ENCODE measurements at places on chromosomes 3 and 15.
A peak's percentile ranks its signal among the peaks of the same experiment; 100 is the strongest.

- DNase-seq: no peak
Measured at GRCh38 chr15:92879949-92880725, 20.0 kb upstream of the CHD2 start.

DNA sequence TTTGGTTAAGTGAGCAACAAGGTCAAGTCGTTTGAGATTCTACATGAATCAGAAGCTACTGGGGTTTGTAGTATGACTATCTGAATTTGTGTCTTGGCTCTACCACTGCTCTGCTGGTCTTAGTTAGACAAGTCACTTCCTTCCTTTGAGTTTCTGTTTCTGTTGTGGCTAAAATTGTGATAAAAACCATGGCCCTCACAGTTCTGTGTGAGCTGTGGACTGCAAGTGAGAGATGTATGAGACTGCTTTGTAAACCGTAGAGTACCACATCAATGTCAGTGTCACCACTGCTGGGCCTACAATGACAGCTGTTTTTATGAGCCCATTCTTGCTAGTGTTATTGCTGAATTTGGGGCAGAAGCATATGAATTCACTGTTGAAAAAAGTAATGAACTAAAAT is 32.7 kb downstream of the RARB start:
- no peak for DNase-seq

- no peak for DNase-seq
Measured at GRCh38 chr3:12471241-12471640, 13.0 kb upstream of the TSEN2 start.

GRCh38 chr15:38486936-38487335 is 33.0 kb downstream of the FAM98B start:
- DNase-seq: no peak

- no peak for DNase-seq
Measured at GRCh38 chr3:18679238-18679637, 254.1 kb upstream of the SATB1 start.

- DNase-seq: no peak
Measured at GRCh38 chr15:34726406-34727100, 28.2 kb downstream of the GJD2 start.

- DNase-seq: no peak
Measured at GRCh38 chr3:193372783-193373182, 5.8 kb downstream of the ATP13A5 start.

DNA sequence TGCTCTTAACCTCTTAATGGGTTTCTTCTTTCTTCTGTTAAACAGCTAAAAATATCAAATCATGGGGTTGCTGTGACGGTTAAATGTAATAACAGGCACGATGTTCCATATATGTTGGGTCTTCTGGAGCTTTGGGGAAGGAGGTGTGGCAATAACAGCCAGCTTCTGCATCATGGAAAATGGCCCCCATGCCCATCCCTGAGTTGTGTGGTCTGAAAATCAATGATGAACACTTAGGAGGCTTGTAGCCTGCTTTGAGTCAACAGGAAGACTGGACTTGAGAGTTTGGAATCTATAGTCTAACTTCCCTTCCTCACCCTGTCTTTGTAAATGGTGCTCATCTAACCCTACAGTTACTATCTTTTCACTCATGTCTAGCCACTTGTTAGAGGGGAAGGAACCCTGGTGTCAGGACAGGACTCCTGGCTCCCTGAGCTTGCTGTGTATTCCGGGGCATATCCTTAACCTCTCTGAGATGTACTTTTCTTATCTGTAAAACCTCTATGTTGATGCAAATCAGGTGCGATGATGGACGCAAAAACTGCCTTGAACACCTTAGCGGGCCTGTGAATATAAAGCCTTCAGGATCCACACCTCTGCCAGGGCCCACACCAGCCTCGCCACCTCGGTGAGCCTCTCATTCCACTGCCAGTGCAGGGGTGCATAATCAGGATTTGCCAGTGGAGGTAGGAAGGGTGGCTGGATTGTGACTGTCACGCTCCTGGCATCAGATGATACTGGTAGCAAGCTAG is 27.5 kb downstream of the SMAD3 start:
- no peak for DNase-seq

DNA sequence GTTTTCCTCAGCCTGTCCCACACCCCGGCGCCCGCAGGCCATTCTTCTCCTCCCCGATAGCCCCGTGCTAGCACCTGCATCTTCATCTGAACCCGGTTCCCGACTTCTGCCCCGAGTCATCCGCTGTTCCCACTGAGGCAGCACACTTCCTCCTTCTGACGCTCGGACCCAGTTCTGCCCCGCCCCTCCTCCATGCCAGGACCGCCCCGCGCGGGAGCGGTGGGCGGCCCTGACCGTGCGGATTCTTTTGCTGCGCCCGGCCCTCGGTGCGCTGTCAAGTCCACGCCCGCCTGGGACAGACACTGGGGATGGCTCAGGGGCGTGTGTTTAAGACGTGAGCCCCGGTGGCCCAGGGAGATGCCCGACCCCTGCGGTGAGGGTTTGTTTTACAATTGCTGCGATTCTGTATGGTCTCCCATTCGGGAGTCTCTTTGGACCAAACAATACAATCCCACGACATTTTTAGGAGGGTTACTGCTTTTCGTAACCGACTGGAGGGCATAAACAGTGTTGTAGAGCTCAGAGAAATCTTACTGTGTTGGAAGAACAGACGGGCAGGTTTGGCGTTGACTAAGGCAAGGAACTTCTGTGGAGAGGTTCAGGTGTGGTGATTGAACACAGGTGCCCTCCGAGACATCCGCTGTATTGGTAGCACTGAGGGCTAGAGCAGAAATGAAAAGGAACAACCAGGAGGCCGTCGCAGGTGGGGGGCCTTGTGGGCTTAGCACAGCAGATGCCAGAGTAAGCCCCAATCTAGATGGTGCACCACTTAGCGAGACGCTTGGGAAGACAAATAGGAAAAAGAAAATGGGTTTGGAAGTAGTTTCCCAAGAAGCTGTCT is 716 bp downstream of the PTPN23 start:
- peak; percentile 41 for DNase-seq

DNA sequence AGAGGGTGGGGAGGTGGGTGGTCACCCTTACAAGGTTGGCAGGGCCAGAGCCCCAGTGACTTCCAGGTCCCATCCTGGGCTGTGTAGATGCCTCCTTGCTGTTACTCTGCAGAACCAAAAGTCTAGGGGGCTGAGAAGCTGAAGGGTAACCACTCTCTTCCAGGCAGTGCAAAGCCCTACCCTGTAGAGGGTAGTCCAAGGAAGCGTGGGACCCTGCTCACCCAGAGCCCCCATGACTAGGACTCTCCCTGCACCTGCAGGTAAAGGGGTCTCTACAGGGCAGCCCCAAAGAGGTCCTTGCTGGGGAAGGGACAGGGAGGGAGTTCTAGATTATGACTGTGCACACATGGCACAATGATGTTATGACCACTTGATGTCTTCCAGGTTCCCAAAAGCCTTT is 14.2 kb downstream of the GHRL start:
- DNase-seq: no peak

GRCh38 chr3:168273917-168274316 is 178.2 kb upstream of the GOLIM4 start:
- DNase-seq: no peak

DNA sequence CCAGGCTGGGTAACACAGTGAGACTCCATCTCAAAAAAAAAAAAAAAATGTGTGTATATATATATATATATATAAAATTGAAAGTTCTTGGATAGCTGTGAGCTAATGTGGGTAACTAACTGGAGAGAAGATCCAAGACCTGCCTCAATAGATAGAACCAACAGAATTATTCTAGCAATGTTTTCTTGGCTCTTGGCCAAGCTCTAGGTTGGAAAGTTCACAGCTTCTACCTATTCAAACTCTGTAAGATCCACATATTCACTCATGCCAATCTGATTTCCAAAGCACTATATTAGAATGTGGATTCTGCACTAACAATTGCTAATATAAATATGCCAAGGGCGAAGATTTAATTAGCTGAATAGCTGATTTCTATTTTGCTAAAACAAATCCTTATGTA is 29.8 kb upstream of the CMTM6 start:
- no peak for DNase-seq

GRCh38 chr15:25407950-25408349 is 30.9 kb downstream of the UBE3A start:
- no peak for DNase-seq

Measured in esophagus squamous epithelium (tissue), 5 donors.